ENCODE measurements at places on chromosomes 6 and 20.
A peak's percentile ranks its signal among the peaks of the same experiment; 100 is the strongest.

- DNase-seq, result no peak
These were observed 293.8 kb downstream of the FRK start for GRCh38 chr6:115766745-115767462.

- DNase-seq, result no peak
These were observed 222.6 kb downstream of the MYLK4 start for GRCh38 chr6:2528156-2528555.

DNA sequence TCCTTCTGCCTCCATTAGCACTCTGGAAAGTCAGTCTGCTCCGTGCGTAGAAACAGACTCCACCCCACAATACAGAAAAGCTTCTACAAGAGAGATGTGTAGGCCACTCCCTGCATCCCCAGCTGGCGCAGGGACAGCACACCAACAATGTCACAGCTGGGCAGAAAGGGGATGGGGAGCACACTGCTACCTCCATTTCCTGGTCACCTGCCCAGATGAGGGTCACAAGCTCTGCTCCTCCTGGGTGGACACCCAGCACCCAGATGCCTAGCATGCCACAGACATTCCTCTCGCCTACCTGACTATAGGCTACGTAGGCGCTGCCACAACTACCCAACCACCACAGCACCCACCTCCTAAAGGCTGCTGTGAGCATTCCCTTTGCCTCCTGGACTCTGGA lies 12.2 kb downstream of the BEND3 start:
- DNase-seq, result no peak

- no peak for DNase-seq
These were observed 729 bp downstream of the SMOC2 start for GRCh38 chr6:168441434-168442391.

GRCh38 chr20:24580855-24581254 lies 111.4 kb downstream of the SYNDIG1 start:
- DNase-seq, result no peak

DNA sequence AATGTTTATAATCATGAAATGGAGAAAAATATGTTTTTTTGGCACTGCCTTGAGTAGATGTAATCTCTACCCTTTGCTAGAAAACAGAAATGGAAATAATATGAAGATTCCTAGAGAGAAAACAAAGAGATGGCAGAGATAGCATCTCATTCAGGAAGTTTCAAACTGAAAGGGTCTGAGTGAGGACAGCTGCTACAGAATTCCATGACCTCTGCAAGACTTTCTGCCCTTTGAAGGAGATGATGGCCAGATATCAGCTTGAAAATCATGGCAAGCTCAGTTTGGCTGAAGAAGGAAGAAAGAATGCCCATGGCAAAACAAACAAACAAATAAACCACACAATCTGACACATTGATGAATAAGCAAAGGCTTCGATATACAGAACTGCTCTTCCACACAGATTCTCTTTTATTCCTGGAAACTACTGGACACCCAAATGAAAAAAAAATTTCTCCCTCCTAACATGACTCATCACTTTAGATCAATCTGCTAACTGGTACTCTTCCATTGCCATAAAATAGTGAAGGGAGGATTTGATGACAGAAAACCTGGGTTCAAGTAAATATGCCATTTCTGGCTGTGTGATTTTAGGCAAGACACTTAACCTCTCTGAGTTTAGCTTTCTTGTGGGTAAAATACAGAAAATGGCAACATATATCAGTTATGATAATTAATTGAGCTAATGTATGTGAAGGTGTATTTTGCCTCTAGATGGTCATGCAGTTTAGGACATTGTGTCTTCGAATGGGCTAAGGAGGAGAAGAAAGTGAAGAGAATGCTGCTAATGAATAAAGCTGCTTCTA lies 105.9 kb upstream of the SPACA1 start:
- no peak for DNase-seq

- no peak for DNase-seq
These were observed 9.2 kb upstream of the GHRH start for GRCh38 chr20:37270576-37271420.

GRCh38 chr6:160457823-160458222 lies 109.6 kb downstream of the SLC22A3 start:
- DNase-seq, result no peak

DNA sequence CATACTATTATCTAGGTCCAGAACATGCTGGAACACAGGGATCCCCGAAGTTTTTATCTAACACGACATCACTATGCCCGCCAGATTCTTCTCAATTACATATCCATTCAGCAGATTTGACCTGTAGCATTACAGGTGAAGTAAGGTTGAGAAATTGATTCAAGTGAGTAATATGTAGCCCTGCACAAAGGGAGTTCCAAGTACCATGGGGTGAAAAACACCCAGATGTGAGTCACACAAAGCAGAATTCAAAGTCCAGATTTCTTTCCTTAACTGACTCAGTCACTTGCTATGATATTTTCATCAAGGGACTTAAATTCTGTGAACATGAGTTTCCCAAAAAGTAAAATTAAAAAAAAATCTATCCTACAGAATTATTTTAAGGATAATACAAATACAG lies 655.4 kb upstream of the PTCHD4 start:
- DNase-seq, result no peak

DNA sequence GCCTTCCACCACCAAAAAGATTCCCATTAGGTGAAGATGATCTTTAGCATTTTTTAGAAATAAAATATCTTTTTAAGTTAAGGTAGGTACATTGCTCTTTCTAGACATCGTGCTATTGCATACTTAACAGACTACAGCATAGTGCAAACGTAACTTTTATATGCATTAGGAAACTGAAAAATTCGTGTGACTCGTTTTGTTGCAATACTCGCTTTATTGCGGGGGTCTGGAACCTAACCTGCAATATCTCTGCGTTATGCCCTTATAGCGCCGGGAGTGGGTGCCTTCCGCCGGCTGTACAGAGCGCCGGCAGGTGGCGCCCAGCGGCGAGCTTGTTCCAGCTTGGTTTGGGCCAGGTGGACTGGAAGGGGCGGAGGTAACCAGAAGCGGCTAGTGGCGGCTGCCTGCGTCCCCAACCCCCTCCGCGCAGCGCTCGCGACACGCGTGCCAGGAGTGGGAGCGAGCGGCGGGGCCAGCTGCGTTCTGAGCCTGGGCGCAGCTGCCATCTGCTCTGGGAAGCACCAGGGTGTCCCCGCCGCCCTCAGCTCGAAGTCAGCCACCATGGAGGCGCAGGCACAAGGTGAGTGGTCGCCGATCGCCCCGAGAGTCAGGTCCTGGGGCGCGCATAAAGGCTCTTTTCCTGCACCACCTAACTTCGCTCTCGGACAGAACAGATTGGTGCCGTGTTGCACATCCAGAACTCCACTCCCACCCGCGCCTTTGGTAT lies at the start of gene TPD52L1:
Gene TPD52L1 (plus strand): TSS at position 383 of the 727 bp plus-strand sequence. CDS start 179 bp downstream, at position 562.
- DNase-seq, result peak; percentile 16

GRCh38 chr6:45614488-45615285 lies 237.0 kb upstream of the SUPT3H start:
- DNase-seq, result no peak

- DNase-seq, result no peak
These were observed 36.0 kb upstream of the EEF1A1 start for GRCh38 chr6:73556836-73557235.

DNA sequence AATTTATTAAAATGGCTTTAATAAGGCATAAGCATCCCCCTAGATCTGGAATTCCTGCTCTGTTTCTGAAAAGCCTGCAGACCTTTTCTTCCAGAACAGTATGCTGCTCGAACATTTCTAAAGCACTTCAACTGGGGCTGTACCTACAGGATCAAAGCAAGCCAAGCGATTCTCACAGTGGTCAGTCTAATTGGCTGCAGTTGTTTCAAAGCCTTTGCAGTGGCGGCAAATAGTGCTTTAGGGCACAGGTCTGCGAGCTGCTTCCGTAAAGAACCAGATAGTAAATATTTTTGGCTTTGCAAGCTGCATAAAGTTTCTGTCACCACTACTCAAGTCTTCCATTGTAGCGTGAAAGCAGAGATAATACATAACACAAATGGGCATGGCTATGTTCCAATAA lies 88.9 kb upstream of the FBXL4 start:
- no peak for DNase-seq

- no peak for DNase-seq
These were observed 7.9 kb downstream of the RMND1 start for GRCh38 chr6:151443911-151444621.

GRCh38 chr6:24951811-24952299 lies 16.1 kb upstream of the RIPOR2 start:
- peak; percentile 62 for DNase-seq

DNA sequence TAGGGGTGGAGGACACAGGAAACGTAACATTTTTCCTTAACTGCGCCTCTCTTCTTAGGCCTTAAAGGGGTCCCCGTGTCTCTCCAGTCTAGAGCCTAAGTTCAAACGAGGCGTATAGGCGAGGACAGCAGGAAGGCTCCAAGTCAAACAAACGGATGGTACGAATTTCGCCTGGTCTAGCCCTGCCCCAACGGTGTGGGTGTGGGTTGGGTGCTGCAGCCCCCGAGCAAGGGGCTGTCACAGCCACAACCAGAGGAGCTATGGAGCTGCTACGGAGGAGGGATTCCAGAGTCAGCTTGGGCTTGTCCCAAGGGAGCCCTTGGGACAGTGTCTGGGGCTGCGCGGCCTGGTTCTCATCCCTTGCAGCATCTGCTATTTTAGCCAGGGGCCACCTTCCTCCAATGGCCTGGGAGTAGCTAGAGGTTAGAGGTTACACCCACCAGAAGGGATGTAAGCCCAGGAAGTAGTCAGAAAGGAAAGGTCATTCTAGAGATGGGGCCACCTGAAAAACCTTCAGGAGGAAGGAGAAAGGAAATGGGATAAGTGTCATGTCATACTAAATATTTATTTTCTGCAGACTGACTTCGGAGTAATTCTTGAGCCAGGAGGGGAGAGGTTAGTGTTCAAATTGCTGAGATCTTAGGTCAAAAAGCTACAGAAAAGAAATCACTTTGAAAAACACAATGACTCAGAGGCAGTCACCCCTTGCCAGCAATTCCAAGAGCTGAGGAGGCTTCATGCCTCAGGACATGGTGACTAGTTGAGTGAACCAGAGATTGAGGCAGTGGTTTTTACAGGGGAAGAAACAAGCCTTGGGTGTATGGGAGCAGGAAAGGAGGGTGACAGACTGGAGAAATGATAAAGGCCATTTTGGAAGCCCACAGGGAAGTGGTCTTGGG lies 21.7 kb downstream of the VPS52 start:
- DNase-seq, result no peak

DNA sequence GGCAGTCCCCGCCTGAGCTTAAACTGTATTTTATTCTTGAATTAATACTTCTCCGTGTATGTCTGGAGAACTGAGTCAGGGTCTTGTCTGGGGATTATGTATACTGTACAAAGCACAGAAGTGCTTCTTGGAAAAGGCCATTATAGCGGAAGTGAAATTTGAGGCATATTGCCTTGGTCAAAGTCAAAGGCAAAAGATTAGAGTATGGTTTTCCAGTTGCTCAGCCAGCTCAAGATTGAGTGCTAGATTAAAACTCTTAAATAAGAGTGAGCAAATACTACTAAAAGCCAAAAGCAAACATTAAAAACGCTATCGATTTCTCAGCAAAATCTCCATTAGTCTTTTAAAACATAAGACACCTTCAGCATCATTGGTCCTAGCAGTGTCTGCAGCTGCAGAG lies 207.7 kb upstream of the MAN1A1 start:
- DNase-seq, result no peak

- no peak for DNase-seq
These were observed 19.8 kb downstream of the PDE7B start for GRCh38 chr6:135871296-135871695.

- no peak for DNase-seq
These were observed 3.3 kb downstream of the ZGPAT start for GRCh38 chr20:63711085-63711645.

DNA sequence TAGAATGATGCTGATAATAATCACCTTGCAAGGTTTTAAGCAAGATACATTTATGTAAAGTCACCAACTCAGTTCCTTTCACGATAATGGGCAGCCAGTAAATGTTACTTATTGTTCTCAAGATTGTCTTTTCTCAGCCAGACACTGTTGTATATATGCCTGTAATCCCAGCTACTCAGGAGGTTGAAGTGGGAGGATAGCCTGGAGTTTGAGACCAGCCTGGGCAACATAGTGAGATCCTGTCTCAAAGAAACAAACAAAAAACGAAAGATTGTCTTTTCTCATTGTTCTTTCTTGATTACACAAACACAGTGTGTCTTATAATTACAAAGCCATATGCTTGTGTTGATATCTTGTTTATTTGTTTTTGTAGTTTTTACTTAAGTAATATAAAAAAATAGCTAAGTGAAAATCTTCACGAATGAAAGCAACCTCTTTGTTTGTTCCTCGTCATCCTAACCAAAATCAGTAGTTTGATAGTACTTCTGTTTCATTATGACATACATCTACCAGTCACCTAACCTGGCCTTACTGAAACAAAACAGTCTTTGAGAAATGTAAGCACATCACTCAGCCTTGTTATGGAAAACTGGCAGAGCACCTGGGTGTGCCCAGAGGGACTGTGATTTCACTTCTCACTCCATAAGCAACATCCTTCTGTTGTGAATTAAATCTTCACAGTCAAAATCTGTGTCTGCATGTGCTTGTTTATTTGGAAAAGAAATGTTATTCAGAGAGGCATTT lies 436.2 kb upstream of the SOX4 start:
- DNase-seq, result no peak

GRCh38 chr6:150409576-150410066 lies 40.8 kb downstream of the IYD start:
- peak; percentile 44 for DNase-seq

DNA sequence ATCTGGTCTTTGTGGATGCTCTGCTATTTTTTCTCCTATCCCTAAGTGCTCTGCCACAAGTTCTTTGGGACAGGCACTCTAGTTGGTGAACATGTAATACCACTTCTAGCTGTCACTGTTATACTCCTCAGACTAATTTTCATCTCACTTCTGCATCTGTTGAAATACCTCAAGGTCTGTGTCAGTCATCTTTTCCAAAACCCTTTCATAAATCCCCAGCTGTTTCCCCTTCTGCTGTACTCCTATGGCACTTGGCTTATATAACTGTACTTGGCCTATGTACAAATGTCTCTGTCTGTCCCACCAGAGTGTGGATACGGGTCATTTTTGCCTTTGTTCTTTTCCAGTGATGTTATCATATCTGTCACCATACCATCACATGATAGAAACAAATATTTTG lies 124.2 kb downstream of the FHL5 start:
- no peak for DNase-seq

GRCh38 chr6:96610019-96610418 lies 47.1 kb downstream of the FHL5 start:
- DNase-seq, result no peak

DNA sequence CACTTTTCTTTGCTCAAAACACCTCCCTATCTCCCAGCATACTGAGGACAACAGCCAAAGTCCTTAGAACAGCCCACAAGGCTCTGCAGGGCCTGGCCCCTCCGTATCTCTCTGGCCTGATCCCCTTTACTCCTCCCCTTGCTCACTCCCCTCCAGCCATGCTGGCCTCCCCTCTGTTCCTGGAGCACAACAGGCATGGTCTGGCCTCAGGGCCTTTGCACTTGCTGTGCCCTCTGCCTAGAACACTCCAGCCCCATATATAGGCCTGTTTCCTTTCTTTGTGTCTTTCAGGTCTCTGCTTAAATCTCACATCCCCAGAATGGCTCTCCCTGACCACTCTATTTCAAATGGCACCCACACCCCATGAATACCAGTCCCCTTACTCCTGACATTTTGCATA lies 62.7 kb downstream of the KCNB1 start:
- no peak for DNase-seq

All from memory B cell (primary cell).